ENCODE measurements at places on chromosomes 11 and 22. TPM values are rescaled to one million over a fixed set of nuclear protein-coding genes. Genes with fewer than 3 reads are reported as not detected.

The GRIK4 gene
- not detected for total RNA-seq

The FOXRED1 gene
- total RNA-seq, result 34.8 TPM

DNA sequence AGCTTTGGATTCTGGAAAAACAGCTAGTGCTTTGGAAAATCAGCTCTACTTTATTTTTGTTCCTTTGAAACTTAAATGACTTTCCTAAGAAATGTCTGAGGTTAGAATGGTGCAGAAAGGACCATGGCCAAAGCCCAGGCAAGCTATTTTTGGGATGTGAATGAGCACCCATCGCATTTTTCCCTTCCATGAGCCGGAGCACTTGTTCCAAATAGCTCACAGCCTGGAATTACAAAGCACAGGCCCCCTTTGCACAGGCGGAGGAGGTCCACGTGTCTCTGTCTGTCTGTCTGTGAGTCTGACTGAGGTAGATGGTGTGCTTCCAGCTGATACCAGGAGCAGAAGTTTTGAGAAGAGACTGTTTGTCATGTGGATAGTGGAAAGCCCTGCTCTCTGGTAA is 50.7 kb downstream of the MICAL2 start:
- DNase-seq, result no peak

GRCh38 chr11:33721426-33721825 is 14.8 kb downstream of the CD59 start:
- DNase-seq, result no peak

DNA sequence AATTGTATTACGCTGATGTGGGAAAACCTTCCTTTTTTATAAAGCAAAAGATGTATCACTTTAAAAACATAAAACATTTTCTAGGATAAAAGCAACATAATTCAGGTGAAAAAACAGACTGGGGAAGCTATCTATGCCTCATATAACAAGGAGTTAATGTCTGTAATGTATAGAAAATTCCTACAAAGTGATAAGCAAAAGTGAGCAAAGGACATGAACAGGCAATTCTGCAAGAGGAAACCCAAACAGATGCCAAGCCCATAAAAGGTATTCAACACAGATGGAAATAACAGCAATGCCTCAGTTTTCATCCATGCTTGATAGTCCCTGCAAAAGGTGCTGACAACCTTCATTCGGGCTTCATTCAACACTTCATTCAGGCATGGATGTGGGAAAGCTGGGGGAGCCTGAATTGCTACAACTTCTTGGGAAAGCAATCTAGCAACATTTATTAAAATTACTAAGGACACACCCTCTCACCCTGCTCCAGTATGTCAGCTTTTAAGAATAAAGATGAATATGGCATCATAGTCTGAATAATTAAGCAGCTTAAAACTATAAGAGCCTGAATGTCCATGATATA is 39.3 kb downstream of the KCNQ1OT1 start:
- DNase-seq, result no peak

DNA sequence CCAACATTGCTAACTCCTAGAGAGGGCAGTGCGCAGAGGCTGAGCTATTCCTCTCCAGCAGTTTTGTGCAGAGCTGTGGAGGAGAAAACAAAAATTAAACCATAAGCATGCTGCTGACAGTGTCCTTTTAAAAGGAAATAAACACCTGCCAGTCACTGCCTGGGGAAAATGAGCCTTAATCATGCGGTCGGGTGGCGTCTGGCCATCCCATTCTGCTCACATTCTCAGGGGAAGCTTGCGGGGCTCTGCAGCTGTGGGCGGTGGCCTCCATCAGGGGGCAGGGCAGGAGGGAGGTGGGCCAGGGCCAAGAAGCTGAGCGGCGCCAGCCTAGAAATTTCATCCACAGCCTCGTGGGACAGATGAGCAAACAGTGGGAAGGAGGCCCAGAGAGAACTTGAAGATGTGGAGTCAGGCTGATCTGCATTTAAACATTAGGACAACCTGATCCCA is 71.0 kb upstream of the TP53I11 start:
- no peak for DNase-seq

DNA sequence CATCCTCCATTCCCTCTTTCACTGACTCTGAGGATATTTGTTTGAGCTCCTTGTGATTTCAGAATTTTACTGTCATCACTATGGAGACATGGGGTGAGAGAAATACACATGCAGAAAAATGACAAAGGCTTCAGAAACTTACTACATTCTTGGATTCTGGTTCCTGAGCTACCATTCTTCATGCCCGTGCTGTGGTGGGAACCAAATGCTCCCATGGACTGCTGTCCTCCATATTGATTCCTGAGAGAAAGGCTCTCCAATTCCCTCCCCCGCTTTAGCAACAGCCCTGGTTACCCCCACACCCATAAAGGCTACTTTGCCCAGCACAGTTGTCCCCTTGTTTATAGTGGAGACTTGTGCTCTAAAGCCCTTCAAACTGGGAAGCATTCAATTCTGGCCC is 195.4 kb downstream of the RRAS2 start:
- DNase-seq, result no peak

GRCh38 chr11:126410649-126411048 is 55.2 kb downstream of the ST3GAL4 start:
- no peak for DNase-seq

DNA sequence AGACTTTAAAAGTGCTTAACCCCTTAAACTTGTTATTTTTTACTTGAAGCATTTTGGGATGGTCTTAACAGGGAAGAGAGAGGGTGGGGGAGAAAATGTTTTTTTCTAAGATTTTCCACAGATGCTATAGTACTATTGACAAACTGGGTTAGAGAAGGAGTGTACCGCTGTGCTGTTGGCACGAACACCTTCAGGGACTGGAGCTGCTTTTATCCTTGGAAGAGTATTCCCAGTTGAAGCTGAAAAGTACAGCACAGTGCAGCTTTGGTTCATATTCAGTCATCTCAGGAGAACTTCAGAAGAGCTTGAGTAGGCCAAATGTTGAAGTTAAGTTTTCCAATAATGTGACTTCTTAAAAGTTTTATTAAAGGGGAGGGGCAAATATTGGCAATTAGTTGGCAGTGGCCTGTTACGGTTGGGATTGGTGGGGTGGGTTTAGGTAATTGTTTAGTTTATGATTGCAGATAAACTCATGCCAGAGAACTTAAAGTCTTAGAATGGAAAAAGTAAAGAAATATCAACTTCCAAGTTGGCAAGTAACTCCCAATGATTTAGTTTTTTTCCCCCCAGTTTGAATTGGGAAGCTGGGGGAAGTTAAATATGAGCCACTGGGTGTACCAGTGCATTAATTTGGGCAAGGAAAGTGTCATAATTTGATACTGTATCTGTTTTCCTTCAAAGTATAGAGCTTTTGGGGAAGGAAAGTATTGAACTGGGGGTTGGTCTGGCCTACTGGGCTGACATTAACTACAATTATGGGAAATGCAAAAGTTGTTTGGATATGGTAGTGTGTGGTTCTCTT is 2.8 kb downstream of the MALAT1 start:
- no peak for DNase-seq

- no peak for DNase-seq
These were observed 546.3 kb downstream of the SOX6 start for GRCh38 chr11:15810082-15810481.

The FAM76B gene
- 51.6 TPM for total RNA-seq

DNA sequence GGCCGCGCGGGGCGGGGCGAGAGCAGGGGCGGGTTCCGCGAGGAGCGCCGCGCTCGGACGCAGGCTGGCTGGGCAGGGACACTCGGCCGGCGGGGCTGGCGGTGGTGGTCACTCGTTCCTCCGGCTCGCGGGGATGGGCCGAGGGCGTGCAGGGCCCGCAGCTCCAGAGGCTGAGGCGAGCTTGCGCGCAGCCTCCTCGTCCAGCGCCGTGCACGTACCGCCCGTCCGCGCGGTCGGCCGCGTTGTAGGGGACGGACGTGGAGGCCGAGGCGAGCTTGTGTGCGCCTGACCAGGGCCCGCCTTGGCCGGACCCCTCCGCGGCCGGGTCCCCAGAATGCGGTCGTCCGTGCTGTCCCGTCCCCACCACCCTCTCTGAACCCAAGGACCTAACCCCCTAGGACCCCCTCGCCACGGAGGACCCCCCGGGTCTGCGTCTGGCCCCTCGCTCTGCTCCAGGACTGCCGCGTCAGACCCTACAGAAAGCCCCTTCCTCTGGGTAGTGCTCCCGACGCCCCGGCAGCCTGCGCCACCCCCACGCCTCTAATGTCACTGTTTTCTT is 569 bp upstream of the YPEL1 start:
- no peak for DNase-seq

DNA sequence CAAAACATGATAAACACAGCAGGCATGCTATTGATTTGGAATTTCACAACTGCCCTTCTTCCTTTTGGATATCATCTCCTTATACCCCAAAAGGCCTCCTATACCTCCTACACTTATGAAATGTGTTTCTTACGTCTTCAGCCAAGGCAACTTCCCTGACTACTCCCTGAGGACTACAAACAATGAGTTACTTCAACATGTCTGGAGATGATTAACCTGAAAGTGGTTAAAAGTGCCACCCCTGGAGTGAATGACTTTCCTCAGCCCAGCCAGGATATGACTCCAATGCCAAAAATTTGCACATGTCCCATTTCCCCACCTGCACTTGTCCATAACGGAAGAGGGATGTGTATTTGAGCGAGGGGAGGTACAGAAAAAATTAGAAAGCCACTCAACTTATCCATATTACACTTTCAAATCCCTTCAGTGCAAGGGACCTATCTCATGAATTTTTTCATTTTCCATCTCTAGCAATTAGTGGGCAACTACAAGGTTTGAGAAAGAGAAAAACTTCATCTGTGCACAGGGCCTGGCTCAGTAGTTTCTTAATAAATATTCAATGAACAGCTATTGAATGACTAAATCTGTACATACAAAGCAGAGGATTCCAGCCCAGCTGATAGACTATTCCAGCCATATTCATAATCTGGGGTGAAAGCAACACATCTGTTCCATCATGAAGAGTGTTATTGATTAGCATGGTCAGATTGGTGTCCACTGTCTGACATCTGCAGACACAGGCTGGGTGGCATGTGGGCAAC is 36.8 kb downstream of the KIRREL3 start:
- DNase-seq, result no peak

DNA sequence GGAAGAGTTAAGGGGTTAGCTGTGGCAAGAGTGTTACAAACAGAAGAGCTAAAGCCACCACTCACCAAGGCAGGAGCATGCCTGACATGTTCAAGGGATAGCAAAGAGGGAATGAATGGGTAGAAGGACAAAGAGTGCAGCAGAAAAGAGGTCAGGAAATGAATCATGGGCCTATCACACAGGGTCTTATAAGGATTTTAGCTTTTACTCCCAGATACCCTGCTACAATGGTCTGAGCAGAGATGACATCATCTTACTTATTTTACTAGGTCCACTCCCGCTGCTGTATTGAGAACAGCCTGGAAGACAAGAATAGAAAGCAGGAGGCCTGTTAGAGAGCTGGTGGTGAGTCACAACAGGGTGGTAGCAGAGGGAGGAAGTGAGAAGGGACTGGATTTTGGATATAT is 9.8 kb downstream of the TRAF6 start:
- no peak for DNase-seq

The EXT2 gene
- total RNA-seq, result 27.7 TPM

GRCh38 chr11:111379602-111380136 is 594 bp upstream of the POU2AF1 start:
- no peak for DNase-seq

DNA sequence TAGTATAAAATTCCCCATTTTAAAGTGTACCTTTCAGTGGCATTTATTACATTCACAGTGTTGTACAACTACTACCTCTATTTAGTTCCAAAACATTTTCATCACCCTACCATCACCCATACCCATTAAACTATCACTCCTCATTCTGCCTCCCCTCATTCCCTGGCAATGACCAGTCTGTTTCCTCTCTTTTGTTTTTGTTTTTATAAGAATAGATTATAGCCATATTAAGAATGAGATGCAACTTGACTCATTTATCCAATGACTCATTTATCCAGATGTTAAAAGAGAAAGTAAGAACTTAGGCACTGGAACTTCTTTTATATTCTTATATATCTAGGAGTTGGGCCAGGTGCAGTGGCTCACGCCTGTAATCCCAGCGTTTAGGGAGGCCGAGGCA is 156.3 kb downstream of the FAT3 start:
- DNase-seq, result no peak

The APOBEC3F gene
- 33.8 TPM for total RNA-seq

Data from activated CD4-positive, alpha-beta T cell treated with anti-CD3 and anti-CD28 coated beads, Interleukin-2, amount 10 ng/mL, durations not matched to agents 7 days and 5 days (primary cell).